ENCODE measurements at places on chromosomes 5 and 9.
A peak's percentile ranks its signal among the peaks of the same experiment; 100 is the strongest.

- DNase-seq, result no peak
Measured at GRCh38 chr9:20980832-20981455, 50.5 kb downstream of the HACD4 start.

GRCh38 chr5:78354066-78354670 is 6.2 kb upstream of the SCAMP1 start:
- no peak for DNase-seq

DNA sequence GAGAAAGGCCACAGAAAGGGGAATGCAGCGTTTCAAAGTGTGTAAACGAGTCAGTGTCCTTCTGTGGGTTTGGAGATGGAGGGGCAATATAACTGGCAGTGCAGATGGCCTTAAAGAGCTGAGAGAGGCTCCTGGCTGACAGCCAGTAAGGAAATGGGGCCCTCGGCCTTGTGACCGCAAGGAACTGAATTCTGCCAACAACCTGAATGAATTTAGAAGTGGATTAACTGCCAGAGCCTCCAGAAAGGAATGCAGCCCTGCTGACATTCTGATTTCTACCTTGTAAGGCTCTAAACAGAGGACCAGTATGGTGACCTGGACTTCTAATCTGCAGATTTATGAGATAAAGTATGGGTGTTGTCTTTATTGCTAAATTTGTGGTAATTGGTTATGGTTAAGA is 17.5 kb upstream of the NREP start:
- no peak for DNase-seq

GRCh38 chr9:127358023-127358535 is 38.9 kb upstream of the SLC2A8 start:
- no peak for DNase-seq

DNA sequence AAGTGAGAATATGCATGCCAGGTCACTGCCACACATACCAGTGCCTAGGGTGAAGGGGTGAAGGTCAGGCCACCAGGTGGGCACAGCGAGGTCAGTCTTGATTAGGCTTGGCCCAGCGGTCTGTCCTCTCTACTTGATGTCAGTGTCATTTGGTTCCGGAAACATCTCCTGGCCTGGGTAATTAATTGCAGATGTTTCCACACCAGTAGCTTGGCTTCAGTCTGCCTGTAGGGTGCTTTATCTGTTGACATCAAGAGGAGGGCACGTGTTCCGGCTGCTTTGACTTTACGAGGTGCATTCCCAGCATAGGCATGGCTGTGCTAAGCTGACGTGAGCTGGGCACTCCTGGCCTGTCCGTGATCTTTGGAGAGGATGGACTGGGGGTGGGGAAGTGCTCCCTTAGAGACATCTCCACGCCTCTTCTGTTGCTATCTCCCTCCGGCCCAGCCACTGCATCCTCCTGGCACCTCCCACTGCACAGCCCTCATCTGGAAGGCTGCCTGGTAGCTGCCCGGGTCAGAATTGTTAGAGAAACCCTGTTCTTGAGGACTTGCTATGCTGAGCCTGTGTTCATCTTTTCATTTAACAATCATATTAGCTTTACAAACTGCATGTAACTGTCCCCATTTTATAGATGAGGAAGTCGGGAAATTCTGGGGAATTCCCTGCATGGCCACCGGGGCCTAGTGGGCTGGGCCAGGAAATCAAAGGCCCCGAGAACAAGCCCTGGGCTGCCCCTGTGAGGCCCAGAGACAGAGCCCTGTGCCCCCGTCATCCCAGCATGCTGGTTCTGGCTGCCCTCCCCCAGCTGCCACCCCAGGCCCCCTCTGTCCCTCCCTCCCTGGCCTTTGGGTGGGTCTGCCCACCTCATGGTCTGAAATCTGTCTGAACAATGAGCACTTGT is 29.1 kb downstream of the JADE2 start:
- DNase-seq, result peak; percentile 49

GRCh38 chr5:4544049-4544670 is 596.0 kb upstream of the ADAMTS16 start:
- DNase-seq, result no peak

DNA sequence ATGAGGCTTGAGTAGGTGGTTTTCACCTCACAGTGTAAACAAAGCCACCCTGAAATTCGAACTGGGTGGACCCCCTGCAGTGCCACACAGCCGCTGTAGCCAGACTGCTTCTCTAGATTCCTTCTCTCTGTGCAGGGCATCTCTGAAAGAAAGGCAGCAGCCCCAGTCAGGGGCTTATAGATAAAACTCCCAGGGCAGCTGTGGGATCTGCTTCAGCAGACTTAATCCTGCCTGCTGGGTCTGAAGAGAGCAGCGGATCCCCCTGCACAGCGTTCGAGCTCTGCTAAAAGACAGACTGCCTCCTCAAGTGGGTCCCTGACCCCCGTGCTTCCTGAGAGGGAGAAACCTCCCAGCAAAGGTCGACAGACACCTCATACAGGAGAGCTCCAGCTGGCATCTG is 71.4 kb downstream of the CARTPT start:
- no peak for DNase-seq

GRCh38 chr5:66863243-66864170 is 267.3 kb downstream of the MAST4 start:
- DNase-seq, result no peak

GRCh38 chr9:137058521-137059234 is 4.8 kb upstream of the ENTPD2 start:
- no peak for DNase-seq

DNA sequence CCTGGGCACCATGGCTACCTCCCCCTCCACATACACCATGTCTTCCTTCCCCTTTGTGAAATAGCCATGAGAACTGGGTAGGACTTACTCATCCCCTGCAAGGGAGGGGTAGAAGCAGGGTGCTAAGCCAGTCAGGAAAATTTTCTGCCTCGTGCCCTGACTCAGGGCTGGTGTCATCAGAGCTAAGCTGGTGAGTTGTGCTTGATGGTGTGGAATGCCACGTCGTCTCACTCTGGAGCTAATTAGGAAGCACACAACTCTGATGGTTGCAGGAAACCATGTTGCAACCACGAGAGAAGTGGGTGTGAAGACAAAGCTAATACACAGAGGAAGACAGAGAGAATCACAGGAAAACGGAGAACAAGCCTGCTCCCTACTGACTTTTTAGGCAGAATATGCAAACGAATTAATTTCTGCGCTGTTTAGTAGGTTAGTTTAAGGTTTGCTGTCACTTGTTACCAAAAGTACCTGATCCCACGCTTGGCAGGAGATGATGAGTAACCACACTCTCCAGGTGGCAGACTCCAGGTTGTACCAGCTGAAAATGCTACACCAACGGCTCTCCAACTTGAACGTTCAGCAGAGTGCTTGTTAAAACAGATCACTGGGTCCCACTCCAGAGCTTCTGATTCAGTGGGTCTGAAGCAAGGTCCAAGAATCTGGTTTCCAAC is 54.5 kb downstream of the STK10 start:
- peak; percentile 39 for DNase-seq

DNA sequence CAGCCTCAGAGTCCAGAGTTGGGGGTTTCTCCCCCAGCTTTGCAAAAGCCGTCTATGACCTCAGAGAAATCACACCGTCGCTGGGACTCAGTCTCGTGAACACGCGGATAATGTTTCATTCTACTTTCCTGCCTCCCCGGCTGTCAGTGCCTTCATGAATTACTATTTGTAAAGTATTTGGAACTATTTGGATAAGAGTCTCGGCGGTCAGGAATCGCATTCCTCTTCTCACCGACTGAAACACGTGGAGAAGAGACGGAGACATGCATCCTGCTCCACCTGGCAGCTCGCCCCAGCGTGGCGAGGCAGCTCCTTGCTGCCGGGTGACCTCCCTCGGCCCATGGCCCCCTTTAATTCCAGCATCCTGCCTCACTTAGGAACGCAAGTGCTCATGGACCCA is 23.9 kb downstream of the IRX2 start:
- DNase-seq, result no peak

DNA sequence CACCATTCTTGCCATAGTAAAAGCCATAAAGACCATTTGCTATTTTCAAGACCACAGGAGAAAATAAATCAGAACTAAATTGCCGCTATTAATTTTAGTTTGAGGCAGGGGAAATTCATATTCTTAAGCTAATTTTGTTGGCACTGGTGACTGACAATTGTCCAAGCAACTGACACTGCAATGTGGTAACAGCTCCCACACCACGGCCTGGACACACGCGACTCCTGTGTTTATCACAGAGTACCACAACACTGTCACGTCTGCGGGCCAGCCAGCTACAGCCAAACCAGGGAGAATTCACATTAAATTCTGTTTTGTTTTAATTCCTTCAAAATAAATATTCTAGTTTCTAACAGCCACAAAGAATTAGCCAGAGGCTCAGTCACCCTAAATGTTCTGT is 481.9 kb downstream of the CTNND2 start:
- no peak for DNase-seq

DNA sequence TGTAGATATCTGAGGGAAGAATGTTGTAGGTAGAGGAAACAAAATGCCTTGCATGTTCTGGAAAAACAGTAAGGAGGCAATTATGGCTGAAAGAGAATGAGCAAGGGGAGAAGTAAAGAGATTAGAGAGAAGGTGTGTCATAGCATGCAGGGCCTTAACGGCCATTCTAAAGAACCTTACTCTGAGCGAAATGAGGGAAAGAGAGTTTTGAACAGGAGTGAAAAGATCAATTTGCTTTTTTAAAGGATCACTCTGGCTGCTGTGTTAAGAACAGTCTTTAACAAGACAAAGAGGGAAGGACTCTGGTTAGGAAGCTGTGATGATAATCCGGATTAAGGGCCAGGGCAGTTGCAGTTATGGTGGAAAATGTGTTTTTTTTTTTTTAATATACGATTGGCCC is 22.6 kb downstream of the PTBP3 start:
- DNase-seq, result no peak

DNA sequence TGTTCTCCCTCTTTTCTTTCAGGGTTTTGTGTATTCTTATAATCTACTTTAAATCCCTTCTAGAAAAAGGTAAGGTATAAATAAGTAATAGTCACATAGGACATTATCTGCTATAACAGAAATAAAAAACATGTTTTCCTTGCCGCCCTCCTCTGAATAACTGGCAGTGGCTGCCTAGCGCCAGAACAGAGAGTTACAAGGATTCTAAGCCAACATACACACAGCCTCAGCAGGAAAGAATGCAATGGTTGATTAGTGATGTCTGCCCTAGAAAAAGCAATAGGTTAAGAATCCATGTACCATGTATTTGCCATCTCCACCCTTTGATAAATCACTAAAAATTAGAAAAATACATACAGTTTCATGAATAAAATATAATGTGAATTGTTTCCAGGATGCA is 4.9 kb downstream of the MED27 start:
- no peak for DNase-seq

- DNase-seq, result no peak
Measured at GRCh38 chr5:144183254-144183889, 12.7 kb downstream of the KCTD16 start.

DNA sequence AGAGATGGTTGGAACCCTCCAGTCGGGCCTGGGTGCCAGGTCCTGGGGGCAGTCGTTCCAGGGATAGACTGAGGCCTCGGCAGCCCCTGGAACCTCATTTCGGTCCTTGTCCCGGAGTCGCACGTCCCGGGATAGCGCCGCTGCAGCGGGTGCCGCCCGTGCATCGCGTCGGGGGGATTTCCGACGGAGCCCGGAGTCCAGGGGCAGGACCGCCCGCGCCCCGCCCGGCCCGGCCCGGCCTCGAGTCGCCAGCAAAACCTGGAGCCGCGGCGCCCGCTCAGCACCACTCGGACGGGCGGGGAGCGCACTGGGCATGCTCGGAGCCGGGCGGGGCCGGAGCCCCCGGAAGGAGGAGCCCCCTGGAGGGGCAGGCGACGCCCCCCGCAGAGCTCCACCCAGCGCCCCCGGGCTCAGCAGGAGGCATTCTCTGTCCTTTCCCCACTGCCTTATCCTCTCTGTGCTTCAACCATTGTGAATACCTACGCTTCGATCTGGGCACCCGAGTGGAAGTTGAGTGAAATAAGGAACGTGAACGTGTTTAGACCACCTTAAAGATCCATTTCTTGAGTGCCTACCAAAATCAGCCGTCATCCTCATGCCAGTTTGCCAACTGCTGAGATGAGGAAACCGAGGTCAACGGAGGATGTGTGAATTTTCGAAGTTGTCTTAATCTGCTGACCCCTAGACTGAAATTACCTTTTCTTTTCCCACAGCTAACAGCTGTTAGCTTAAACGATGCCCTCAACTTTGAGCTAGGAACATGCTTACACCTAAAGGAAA is 1.7 kb upstream of the PTPN3 start:
- DNase-seq, result no peak

DNA sequence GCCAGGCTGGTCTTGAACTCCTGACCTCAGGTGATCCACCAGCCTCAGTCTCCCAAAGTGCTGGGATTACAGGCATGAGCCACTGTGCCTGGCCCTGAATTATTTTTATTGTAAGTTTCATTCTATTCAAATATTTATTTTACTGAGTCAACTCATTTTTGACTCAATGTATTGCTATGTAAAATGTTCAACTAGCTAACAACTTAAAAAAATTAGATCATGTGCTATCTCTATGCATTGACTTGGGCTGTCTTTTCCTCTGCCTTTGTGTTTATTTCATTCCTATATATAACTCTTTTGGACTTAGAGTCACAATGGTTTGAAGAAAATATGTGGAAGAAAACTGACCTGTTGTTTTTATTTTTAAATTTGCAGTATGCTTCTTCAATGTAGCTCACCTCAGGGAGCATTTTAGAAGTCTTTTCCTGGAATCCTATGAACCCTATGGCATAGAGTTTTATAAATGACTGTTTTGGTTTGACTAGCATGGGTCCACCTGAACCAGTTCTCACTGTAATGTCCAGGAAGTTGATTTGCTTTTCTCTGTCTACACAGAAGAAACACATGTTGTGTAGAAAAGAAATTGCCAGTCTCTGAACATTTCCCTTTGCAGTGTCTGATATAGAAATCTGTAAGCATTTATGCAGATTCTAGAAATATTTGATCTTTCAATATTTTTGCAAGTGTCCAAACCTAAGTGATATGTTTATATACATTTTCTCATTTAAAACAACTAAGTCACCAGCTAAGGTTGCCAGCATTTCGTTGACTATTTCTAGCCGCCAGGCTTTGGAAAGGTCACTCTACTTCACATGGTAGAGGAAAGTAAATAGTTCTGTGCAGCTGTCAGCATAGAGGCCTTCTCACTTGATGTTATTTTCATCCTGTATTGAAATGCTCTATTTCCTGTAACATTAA is 138.8 kb downstream of the PCSK1 start:
- DNase-seq, result no peak
